Fibroblast of villous mesenchyme (primary cell): ENCODE measurements at places on chromosomes 12 and 14. TPM values are rescaled to one million over a fixed set of nuclear protein-coding genes. Genes with fewer than 3 reads are reported as not detected.

EPS8 gene
- 79.9 and 100 TPM in 2 replicates for total RNA-seq

- DNase-seq = peak; percentile 39
These were observed 11.7 kb upstream of the BATF start for GRCh38 chr14:75510547-75510946.

CD163L1 gene
- total RNA-seq = 7.3 and 11.0 TPM in 2 replicates

- DNase-seq = no peak
These were observed 130.0 kb downstream of the TSPAN9 start for GRCh38 chr12:3207175-3207574.

DNA sequence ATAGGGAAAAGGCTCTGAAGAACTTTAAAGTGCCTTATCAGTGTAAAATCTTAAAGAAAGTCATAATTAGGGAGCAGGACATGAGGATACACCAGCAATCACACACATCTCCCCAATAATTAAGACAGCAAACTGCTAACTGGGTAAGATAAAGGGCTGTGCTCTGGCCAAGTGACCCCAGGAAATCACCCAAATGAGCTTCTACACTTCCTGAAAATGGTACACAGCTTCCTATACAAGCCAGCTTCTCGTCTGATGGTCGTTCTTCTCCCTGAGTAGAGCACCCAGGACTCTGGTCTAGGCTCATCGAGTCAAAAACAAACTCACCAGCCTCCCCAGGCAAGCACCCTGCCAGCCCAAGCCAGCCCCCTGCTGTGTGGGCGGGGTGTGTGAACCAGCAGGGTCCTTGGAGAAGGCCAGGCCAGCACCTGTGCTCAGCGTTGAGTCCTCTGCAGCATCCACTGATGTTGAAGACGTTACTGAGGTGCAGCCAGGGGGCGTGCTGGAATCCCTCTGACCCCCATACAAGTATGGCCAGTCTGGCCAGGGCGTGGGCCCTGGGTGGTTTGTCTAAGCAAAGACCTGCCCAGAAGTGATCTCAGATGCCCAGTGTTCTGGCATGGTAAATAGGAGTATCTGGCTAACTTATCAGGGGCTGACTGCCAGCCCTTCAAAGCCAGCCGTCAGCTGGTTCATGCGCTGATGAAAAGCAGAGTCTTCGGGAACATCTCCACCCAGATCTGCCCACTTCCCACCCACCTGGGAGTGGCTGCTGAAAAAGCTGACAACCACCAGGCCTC lies 41.4 kb downstream of the ACTN1 start:
- DNase-seq = peak; percentile 59

DNA sequence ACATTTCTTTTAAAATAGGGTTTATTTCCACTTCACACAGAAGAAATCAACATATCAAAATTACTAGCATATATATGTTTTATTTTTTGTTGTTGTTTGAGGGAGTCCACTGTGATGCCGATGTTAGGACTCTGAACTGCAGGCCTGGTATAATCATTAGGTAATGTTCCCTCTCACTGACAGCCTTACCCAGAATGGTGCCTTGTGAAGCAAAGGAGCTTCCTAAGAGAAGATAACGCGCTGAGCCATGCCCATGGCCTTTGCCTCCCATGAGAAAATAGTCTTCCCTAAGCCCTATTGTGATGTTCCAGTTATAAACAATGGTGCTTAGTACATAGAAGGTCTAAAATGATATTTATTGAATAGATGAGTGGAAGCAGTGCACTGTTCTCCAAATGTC lies 12.0 kb downstream of the GNG2 start:
- DNase-seq = no peak

DNA sequence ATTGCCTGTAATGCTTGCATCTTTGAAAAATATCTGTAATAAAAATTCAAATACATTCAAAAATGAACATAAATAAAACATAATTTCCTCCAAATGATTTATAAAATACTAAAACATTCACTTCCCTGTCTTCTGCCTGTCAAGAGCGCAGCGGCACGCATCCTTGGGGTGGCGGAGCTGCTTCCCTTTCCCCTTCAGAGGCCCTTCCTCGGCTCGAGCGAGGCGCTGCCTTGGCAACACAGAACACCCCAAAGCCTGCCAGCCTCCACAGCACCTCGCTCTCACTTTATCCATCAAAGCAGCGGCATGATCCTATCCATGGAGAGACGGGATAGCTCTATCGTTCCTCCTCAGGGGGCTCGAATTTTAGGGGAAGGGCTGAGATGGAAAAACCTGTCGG lies 146.2 kb downstream of the GXYLT1 start:
- no peak for DNase-seq

GRCh38 chr12:85322715-85323114 lies 42.7 kb downstream of the ALX1 start:
- peak; percentile 41 for DNase-seq

- peak; percentile 77 for DNase-seq
These were observed 1.2 kb downstream of the FLRT2 start for GRCh38 chr14:85531141-85531586.

- no peak for DNase-seq
These were observed 93.4 kb downstream of the ADGRD1 start for GRCh38 chr12:131046813-131047788.

DNA sequence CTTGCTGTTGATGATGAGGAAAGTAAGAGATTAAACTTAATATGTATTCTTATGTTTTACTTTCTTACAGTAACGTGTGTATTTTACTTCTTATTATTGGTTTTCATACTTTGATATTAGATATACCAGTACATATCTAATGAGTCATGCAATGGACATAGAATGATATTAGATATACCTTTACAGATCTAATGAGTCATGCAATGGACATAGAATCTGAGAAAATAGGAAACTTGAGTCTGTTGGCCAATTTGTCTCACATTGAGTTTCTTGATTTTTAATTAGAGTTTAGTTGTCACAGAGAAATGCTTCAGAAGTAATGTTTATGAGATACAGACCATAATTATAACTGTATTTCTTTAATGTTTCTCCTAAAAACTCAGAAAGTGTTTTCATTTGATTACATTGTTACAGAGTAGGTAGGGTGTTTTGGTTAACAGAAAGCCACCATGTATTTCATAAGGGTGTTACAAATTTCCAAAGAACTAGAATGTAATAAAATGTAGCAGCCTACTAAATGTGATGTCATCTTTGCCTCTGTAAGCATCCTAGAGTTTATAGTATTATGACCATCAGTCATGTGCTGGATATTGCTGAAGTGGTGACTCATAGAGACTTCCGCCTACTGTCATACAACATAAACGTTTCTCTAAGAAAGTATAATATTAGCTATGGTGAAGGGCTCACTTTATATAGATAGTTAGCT lies 3.0 kb downstream of the GAS2L3 start:
- peak; percentile 95 for DNase-seq

TXNDC16 gene
- 3.0 and 3.9 TPM in 2 replicates for total RNA-seq

DNA sequence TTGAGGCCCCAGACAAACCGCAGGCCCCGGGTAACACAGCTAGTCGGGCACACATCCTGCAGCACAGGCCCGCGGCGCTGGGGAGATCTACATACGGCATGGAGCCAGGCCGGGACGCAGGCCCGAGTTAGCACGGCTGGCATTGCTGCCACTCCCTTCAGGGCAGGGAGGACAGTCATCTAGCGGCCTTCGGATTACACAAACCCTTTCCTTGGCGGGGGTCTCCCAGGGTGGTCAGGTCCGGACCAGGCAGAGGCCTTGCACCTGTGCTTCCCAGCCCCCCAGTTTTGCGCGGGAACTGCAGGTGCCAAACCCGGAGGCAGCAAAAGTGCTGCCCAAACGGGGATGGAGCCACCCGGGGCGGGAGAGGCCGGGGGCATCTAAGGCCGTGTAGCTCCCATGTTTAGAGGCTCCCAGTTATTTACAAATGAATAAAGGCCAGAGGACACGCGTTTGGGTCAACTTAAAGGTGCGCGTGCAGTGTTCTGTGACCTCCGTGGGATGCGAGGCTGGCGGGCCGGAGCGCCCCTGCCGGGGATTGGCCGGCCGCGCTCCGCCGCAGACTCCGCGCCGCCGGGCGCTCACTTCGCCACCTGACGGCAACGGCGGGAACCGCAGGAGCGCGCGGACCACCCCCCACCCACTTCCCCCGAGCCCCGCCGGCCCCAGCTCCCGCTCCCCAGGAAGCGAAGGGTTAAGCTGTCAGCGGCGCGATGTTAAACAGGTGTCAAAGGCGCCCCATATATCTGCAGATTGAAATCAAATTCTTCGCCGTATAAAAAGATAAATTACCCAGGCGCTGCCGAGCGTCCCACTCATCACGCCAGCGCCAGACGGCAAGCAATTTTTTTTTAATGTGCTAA lies 18.1 kb downstream of the VSX2 start:
- peak; percentile 19 for DNase-seq

DNA sequence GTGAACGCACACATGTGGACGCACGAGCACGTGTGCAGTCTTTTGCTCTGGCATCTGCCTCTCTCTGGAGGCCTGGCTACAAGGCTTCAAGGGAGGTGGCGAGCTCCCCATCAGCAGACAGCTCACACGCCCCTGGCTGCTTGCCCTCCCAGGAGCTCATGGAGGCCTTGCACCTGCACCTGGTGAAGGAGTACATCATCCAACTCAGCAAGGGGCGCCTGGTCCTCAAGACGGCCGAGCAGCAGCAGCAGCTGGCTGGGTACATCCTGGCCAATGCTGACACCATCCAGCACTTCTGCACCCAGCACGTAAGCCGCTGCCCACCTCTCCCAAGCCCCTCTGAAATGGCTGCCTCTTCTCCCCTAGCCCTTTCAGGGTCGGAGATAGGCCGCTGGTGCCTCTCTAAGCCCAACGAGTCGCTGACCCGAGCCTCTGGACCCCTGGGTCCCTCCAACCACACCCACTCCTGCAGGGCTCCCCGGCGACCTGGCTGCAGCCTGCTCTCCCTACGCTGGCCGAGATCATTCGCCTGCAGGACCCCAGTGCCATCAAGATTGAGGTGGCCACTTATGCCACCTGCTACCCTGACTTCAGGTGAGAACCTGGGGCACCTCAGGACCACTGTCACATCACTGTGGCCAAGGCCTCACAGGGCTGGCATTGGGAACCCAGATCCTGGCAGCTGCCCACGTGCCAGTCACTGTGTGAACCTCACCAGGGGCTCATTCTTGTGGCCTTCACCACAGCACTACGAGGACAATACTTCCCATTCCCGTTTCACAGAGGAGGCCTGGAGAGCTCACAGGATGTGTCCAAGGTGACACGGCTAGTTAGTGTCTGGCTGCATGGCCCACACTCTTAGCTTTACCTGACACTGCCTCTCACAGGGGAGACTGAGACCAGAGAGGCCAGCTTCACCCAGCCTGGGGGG lies 10.2 kb downstream of the TNFAIP2 start:
- DNase-seq = no peak

GRCh38 chr12:64080319-64081007 lies 141.6 kb downstream of the KICS2 start:
- no peak for DNase-seq

DNA sequence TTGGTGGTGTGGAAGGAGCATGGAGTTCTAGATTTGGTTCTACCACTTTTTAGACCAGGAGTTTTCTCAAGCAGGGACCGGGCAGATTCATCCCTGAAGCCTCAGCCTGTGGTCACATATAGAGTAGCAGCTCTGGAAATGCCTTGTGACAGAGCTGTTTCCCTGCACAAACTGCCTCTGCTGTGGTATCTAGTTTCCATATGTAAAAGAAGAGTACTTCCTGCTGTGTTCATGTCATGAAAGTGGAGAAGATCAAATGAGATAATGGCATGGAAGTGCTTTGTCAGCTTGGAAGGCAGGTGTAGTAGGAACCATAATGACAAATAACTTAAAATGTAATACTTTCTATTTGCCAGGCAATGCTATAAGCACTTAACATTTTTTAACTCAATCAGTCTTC lies 26.1 kb downstream of the OTUB2 start:
- DNase-seq = no peak

OGFOD2 gene
- total RNA-seq = 7.3 and 11.9 TPM in 2 replicates

MYH6 gene
- total RNA-seq = not detected in 2 replicates

RNASE3 gene
- total RNA-seq = not detected in 2 replicates

GRCh38 chr14:57918791-57919190 lies 52.9 kb upstream of the SLC35F4 start:
- no peak for DNase-seq

GRCh38 chr12:123995023-123995748 lies 22.2 kb downstream of the ZNF664 start:
- DNase-seq = no peak

TBX3 gene
- 109 and 114 TPM in 2 replicates for total RNA-seq

MLF2 gene
- 160 and 229 TPM in 2 replicates for total RNA-seq

CYP46A1 gene
- total RNA-seq = under 0.01 TPM in 2 replicates

PLXNC1 gene
- 0.86 and 0.97 TPM in 2 replicates for total RNA-seq

DNA sequence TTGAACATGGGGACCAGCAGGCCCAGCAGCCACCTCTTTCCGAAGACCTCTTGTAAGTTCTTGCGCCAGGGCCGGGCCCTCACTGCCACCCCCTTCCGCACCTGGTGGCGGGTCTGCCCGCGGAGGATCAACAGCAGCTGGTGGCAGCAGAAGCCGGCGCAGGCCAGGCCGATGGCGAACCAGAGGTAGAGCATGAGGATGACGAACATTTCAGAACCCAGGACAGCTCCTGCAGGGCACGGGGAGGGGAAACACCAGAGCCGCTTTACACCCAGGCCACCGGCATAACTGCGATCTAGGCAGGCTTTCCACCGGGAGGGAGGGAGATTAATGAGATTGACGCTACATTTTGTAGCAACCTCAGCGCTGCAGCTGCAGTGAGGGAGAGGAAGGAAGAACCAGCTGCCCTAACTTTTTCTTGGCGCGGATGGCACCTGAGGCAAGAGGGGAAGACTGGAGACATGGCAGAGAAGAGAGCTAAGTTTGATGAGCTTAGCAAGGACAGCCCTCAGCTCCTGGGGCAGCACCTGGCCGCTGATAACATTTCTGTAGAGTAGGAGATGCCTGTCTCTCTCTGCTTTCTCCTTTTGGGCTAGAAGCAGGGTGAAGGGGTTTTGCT lies 7.8 kb downstream of the ZDHHC22 start:
- peak; percentile 69 for DNase-seq

GRCh38 chr12:44015333-44015941 lies 179.6 kb downstream of the TMEM117 start:
- DNase-seq = peak; percentile 51

GRCh38 chr12:117334051-117334450 lies 27.4 kb downstream of the NOS1 start:
- DNase-seq = no peak

- no peak for DNase-seq
These were observed 119.7 kb downstream of the SLC25A47 start for GRCh38 chr14:100442498-100443490.

DNA sequence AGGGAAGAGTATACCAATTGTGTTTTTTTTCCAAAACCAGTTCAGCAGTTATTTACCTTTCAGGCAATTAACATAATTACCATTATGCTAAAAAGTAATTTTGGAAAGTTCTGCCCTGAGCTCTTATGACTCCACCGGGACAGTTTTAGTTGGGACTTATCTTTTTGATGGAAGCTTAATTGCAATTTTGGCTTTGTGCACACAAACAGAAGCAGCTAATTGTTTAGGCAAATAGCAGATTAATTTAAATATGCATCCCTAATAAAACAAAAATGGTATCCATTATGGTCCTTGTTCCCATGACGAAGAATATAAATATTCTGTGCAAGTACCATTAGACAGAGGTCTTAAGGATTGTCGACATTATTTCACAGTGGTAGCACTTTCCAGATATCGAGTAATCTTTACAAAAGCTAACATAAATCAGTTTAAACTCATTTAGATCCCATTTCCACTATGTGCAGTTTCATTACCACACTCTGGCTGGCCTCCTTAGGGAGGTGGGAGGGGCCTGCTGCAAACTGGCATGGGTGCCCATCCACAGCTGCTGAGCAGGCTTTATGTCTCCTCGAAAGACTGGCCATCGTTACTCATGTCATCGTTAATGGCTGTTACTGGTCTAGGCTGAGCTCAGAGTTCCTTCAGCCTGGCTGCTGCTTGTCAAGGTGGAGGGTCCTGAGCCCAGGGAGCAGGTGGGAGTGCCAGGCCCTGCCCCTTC lies 68.2 kb downstream of the FBXW8 start:
- no peak for DNase-seq
